A549 treated with Mapracorat at 1 μM for 4 hours (cell line): ENCODE measurements at places on chromosomes 6 and 20. TPM values are rescaled to one million over a fixed set of nuclear protein-coding genes. Genes with fewer than 3 reads are reported as not detected.

The WFDC12 gene
- total RNA-seq, result not detected in 5 replicates

The PRL gene
- total RNA-seq, result not detected in 5 replicates

The DAAM2 gene
- total RNA-seq, result 0.04 to 0.24 TPM (median 0.13 TPM) in 5 replicates

The XKR7 gene
- 0.01 to 0.02 TPM in 2 of 5 replicates, not detected in the others for total RNA-seq

The HLA-C gene
- total RNA-seq, result 40.6 to 57.1 TPM (median 52.8 TPM) in 5 replicates

The CCN5 gene
- 25.9 to 39.9 TPM (median 27.5 TPM) in 5 replicates for total RNA-seq

The GJA1 gene
- 48.0 to 68.2 TPM (median 62.3 TPM) in 5 replicates for total RNA-seq

The LTB gene
- total RNA-seq, result 0.35 to 0.88 TPM (median 0.51 TPM) in 5 replicates

The MMP24 gene
- total RNA-seq, result 22.6 to 29.3 TPM (median 29.1 TPM) in 5 replicates

The SIRPA gene
- 21.3 to 26.1 TPM (median 23.9 TPM) in 5 replicates for total RNA-seq

The TSBP1 gene
- total RNA-seq, result not detected in 5 replicates

The MAK gene
- total RNA-seq, result 0.08 to 0.24 TPM (median 0.13 TPM) in 5 replicates

The OPRL1 gene
- total RNA-seq, result 0.73 to 1.2 TPM (median 0.99 TPM) in 5 replicates

The GRM1 gene
- total RNA-seq, result 0.01 to 0.02 TPM in 2 of 5 replicates, not detected in the others

The HSPA1L gene
- total RNA-seq, result 1.3 to 1.8 TPM (median 1.5 TPM) in 5 replicates

The OR2B6 gene
- total RNA-seq, result 0.17 to 0.30 TPM in 2 of 5 replicates, not detected in the others

The SIRPG gene
- not detected in 5 replicates for total RNA-seq

The ADIG gene
- total RNA-seq, result not detected in 5 replicates

The HRH3 gene
- total RNA-seq, result not detected in 5 replicates

The C6orf132 gene
- 1.9 to 3.0 TPM (median 2.5 TPM) in 5 replicates for total RNA-seq

The PLA2G7 gene
- not detected in 5 replicates for total RNA-seq

The HDGFL1 gene
- not detected in 5 replicates for total RNA-seq

The NR2E1 gene
- total RNA-seq, result 0.07 TPM in 1 of 5 replicates, not detected in the others

The ABHD16B gene
- total RNA-seq, result not detected in 5 replicates

The SALL4 gene
- 1.1 to 2.2 TPM (median 1.2 TPM) in 5 replicates for total RNA-seq

The MEI4 gene
- not detected in 5 replicates for total RNA-seq

The CTAGE9 gene
- total RNA-seq, result not detected in 5 replicates

The CALHM5 gene
- total RNA-seq, result 0.05 to 0.09 TPM (median 0.07 TPM) in 5 replicates

The DEFB115 gene
- total RNA-seq, result not detected in 5 replicates

The CFAP61 gene
- 0.16 to 0.48 TPM (median 0.47 TPM) in 4 of 5 replicates, not detected in the other for total RNA-seq

The PNPLA1 gene
- total RNA-seq, result not detected in 5 replicates

The AIG1 gene
- total RNA-seq, result 23.5 to 25.7 TPM (median 24.8 TPM) in 5 replicates

The SLC52A3 gene
- total RNA-seq, result 0.32 to 0.57 TPM (median 0.48 TPM) in 5 replicates

The HLA-DQA2 gene
- not detected in 5 replicates for total RNA-seq

The ZSCAN31 gene
- 1.4 to 4.2 TPM (median 1.9 TPM) in 5 replicates for total RNA-seq

The MUCL3 gene
- total RNA-seq, result 0.08 to 0.20 TPM (median 0.12 TPM) in 5 replicates

The FUT9 gene
- not detected in 5 replicates for total RNA-seq

The SLC17A4 gene
- total RNA-seq, result not detected in 5 replicates

The ULBP1 gene
- 0.57 to 1.0 TPM (median 0.75 TPM) in 5 replicates for total RNA-seq

The FRK gene
- 1.1 to 1.3 TPM (median 1.2 TPM) in 5 replicates for total RNA-seq
